ENCODE measurements at places on chromosomes 4 and X.

DNA sequence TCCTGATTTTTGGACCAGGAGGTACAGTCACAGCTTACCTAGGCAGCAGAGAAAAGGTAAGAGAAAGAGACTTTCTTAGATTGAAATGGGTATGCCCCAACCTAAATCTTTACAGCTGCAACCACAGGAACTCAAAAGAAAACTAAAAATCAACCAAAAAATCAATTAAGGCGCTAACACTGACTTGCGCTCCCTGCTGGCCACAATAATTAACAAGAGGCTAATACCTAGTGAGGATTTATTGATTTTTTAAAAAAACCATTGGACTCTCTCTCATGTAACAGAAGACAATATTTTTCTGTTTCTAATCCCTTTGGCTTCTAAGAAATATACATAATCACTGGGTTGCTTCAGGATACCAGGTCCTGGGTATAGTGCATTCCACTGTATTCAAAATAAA, 153.9 kb upstream of the TENM3 start:
- peak; percentile 7 for DNase-seq

- DNase-seq, result peak; percentile 27
Measured at GRCh38 chr4:99447079-99447478, 11.9 kb upstream of the ADH7 start.

- peak; percentile 11 for DNase-seq
Measured at GRCh38 chr4:10205223-10205622, 88.6 kb upstream of the WDR1 start.

GRCh38 chr4:184163813-184164212, 53.9 kb downstream of the ENPP6 start:
- DNase-seq, result peak; percentile 73

DNA sequence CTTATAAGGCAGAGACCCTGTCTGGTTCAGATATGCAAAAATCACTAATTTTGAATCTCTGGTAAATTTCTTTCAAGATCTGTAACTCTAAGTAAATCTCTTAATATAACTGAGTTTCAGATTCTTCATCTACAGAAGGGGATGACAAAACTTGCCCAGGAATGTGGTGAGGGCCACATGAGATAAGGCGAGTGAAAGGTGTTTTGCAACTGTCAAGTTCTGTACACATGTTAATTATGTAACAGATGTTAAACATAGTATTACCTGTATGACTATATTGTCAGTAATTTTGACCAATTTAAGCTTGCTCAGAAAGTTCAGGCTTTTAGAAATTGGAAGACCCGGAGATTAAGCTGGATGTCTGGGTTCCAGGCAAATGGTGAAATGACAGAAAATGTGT, 549 bp upstream of the GLRB start:
- DNase-seq, result no peak

- no peak for DNase-seq
Measured at GRCh38 chr4:128502818-128503527, 215.4 kb upstream of the PGRMC2 start.

DNA sequence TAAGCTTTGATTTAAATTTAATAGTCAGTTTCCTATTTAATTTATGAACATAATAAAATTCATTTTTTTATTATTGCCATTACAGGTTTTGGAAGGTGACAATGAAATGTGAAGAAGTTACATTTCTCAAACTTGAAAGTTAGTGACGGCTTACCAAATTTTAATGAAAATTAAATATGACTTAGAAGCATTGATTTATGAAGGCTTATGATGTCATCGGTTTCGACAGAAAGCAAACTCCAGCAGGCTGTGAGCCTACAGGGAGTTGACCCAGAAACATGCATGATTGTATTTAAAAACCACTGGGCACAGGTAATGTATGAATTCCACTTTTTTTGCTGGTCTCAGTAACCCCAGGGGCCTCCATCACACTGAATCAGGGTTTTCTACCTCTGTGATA, 157.1 kb downstream of the FHIP1A start:
- no peak for DNase-seq

Measured in AG08396 (cell line).